Posterior vena cava (tissue), 2 donors: ENCODE measurements at places on chromosomes 3 and 15. TPM values are rescaled to one million over a fixed set of nuclear protein-coding genes. Genes with fewer than 3 reads are reported as not detected.

- DNase-seq = no peak
Measured at GRCh38 chr3:23567917-23568316, 237.8 kb upstream of the UBE2E1 start.

DNA sequence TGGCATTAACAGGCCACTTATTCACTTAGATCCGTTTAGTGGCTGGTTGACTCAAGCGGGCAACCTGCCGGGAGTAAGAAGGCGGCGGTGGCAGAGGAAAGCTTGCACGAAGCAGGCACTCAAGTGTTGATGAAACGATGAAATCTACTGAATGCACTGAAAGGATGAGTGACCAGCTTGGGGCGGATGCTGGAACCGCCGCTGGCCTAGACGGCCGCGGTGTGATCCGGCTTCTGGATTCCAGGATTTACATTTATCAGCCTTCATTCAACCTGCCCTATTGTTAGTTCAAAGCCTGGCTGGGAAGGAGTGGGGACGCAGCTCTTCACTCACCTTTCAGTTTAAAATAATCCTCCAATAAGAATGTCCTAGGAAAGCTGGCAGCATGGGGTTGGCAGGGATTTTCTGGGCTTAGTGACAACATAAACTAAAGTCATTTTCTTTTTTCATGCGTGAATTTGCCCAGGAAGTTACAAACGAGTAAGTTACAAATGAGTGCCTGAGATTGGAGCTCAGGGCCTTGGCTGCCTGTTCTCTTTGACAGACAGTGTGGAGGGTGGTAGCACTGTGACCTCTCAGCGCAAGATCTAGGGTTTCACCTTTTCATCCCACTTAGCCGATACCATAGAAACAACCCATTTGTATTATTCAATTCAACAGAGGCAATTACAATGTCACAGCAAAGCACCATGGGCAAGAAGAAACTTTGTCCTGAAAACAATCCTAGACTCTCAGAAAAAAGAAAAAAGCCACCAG, 1.1 kb upstream of the PLCH1 start:
- no peak for DNase-seq

- no peak for DNase-seq
Measured at GRCh38 chr3:69294014-69294766, 91.7 kb downstream of the FRMD4B start.

Gene ISL2
- total RNA-seq = not detected

DNA sequence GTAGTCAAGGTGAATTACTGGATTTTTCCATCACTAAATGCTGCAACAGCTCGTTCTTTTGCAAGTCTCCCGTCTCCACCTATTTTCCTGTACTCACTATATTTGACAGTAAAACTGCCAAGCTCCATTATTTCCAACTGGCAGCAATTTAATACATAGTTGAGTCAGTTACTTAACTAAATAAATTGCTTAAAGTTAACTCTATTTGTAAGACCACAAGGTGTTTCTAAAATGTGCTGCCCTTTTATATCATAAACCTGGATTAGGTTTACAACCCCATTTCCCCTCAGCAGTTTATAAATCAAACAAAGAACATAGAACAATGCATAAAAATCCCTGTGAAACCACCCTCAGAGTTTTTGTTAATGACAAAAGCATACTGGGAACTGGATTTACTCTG, 211.4 kb upstream of the DPH6 start:
- DNase-seq = no peak

Gene TM4SF18
- 6.6 TPM for total RNA-seq

Gene LMAN1L
- total RNA-seq = not detected

- no peak for DNase-seq
Measured at GRCh38 chr15:77107068-77107467, 36.2 kb upstream of the TSPAN3 start.

DNA sequence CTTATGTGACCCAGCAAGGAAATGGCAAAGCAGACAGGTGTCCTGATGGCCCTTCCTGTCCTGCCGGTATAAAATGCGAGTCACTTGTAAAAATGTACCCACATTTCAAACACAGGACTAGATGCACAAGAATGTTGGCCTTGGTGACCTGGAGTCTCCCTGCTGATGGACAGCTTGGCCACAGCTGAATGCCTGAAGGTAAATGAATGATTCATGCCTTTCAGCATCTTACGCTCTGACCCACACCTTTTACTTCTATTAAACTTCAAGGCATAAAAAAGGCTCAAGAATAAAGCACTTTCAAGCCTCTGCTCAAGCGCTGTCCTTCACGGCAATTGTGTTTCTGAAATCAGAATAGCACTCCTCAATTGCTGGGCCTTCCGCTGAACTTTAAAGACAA, 228.0 kb upstream of the SLCO3A1 start:
- no peak for DNase-seq
